C1 segment of cervical spinal cord (tissue), 14 donors: ENCODE measurements at places on chromosomes 2 and 18.

DNA sequence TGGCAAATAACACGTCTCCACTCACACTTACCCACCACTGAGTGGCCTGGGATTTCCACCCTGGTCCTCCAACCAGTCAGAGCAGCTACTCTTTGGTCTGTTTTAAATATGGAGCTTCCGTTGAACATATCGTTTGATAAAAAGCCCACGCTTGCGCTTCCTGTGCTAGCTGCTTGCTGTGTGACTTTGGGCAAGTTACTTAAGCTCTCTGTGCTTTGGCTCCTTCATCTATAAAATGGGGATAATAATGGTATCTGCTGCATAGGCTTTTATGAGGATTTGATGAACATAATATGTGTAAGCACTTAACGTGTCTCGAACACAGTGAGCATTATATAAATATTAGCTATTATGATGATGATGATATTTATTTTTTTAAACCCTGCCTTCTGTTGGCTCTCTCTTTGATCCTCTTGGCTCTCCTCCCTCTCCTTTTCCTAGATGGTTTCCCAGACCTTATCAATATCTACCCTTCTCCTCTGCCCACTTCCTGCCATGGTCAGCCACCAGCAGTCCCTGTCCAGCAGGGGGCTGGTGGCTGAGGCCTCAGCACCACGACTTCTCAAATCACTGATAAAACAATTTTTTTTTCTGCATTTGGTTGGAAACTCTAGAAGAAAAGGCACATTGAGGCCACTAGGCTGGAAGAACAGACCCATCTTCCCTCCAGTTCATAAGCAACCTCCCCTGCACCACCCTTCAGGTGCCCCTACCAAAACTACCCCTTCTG is 191.9 kb downstream of the LOXHD1 start:
- no peak for DNase-seq

GRCh38 chr18:34590503-34590902 is 119.6 kb upstream of the DTNA start:
- DNase-seq, result no peak

GRCh38 chr18:67261931-67262552 is 254.5 kb downstream of the DSEL start:
- no peak for DNase-seq

DNA sequence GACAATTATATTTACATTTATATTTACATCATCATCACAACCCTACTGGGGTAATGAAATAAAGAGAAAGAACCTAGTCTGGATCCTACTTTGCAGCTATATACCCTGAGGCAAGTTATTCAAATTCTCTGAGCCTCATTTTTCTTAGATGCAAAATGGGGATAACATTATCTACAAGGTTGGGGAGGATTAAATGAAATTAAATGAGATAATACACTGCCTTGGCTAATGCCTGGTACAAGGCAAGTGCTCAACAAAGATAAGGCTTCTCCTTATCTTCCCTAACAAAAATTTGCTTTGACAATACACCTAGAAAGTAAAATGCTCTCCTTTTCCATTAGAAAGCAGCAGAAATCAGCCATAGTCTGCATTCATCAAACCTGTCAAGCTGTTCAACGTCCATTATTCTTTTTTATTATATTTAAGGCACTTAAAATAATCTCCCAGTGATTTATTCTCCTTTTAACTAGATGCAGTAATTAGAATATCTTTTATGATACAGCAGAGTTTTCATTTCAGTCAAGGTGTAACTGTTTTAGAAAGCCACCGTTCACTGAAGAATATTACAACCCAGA is 44.8 kb downstream of the TCF4 start:
- no peak for DNase-seq

DNA sequence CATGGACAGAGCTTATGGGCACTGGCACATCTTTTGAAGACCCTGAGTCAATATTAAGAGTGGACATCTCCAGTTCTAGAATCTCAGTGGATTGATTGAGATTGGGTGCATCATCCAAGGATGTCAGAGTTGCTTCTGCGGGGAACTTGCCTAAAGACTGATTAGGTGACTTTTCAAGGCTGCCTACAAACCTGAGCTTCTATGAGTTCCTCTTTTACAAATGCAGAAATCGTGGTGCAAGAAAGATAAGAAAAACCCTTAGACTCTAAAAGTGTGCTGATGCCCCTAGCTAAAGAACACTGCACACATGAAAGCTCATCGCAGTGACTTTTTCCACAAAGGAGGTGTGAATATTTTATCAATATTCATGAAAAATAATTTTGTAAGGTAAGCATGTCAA is 86.8 kb upstream of the NEDD4L start:
- DNase-seq, result no peak

- DNase-seq, result no peak
Measured at GRCh38 chr2:102619414-102620319, at the start of gene SLC9A2. Gene SLC9A2 (plus strand): TSS chr2:102619553. CDS start chr2:102619849, 296 bp downstream.

DNA sequence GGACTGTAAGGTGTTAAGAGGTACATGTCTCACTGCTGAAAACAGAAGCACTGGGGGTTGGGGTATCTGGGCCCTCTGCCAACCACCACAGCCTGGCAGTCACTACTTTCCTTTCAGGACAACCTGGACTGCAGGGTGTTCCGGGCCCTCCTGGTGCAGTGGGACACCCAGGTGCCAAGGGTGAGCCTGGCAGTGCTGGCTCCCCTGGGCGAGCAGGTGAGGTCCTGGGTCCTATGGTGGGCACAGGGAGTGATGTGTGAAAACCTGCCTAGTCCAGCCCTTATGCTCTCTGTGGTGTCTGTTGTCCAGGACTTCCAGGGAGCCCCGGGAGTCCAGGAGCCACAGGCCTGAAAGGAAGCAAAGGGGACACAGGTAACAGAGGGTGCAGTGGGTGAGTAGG is 40.0 kb downstream of the MARCO start:
- no peak for DNase-seq

GRCh38 chr18:23538870-23539269 is 35.6 kb downstream of the RMC1 start:
- DNase-seq, result no peak

- DNase-seq, result no peak
Measured at GRCh38 chr2:15298770-15299169, 262.4 kb downstream of the NBAS start.

- no peak for DNase-seq
Measured at GRCh38 chr2:15732341-15733077, 140.8 kb downstream of the DDX1 start.

- no peak for DNase-seq
Measured at GRCh38 chr18:6557057-6557769, 142.5 kb upstream of the L3MBTL4 start.

DNA sequence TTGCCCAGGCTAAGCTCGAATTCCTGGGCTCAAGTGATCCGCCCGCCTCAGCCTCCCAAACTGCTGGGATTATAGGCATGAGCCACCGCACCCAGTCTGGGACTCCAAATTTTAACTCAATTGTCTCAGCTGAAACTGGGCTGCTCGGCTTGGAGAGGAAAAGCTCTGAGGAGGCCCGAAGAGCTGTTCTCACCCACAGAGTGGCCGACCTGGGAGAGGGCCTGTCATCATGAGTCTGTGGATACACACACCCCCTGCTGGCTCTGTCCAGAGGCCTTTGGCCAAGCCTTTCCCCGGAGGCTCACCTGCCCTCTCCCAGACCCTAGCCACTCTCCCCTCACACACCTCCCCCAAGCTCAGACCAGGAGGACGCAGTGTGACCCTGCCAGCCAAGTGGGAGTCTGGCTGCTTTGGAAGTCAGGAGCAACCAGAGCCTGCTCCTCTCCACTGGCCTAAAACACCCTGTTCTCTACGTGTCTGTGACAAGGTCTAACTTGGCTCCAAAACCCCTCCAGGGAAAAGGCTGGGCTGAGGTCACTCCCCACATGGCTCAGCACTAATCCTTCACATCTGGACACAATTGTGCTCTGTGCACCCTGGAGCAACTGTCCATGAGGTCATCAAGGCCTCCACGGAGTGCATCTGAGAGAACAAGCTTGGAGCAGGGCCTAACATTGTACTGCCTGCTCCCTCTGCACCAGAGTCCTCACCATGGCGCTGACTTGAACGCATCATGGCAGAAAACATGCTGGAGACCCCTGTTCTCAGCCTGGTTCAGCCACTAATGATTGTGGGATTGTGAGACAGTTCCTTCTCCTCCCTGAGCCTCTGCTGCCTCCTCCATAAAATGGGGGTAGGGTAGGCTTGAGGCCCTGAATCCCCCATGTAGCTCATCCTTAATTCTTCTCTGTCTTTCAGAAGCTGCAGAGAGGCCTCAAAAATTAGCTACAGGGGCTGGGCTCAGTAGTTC is 49.9 kb upstream of the RAB6C start:
- peak; percentile 75 for DNase-seq

DNA sequence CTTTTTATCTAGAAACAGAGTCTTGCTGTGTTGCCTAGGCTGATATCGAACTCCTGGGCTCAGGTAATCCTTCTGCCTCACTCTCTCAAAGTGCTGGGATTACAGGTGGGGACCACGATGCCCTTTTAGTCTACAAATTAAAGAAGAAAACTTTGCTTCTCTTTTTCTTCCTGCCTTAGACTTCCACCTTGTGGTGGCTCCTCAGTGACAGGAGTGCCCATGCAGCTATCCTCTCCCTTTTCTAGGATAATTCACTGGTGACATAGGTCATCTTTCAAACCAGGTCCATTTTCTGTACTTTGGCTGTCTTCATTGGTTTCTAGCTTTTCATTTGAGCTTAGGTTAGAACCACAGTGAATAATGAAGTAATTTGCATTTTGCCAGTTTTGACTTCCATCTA is 13.6 kb downstream of the DCAF17 start:
- DNase-seq, result no peak

GRCh38 chr2:161170958-161171932 is 11.0 kb downstream of the TANK start:
- DNase-seq, result no peak

DNA sequence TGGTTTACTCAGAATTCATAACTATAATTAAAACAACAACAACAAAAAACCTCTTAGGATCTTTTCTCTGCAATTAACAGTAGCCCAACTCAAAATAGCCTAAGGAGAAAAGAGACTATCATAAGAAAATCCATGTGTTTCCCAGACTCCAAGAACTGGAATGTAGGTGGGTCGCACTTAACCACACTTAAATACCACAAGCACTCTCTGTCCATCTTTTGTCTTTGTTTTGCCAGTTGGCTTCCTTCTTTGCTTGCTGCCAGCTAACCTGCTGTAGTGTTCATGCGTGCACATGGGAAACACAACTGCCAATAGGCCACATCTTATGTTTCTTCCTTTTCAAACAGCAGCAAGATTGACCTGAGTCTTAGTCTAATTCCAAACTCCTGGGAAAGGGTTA is 24.1 kb upstream of the ACVR1 start:
- no peak for DNase-seq

DNA sequence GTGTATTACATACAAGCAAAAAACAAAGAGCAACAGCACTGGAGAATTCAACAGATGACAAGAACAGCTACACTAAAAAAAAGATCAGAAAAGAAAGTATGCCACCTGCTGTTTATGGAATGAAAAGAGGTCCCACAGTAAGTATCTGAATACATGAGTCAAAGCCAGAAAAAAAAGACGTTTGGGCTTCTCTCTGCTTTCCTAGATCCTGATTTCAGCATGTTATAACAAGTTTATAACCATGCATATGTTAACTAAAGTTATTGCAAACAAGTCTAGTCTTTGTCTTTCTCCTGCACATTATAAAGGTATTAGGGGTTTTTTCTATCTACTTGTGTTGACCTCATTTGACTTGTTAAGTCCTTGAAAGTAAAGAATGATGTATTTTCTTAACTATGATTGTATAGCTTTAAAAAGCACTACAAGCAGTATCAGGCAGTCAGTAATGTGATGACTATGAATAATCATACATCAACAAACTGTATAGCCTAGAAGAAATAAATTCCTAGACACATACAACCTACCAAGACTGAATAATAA is 108.5 kb upstream of the COL5A2 start:
- no peak for DNase-seq
